Omental fat pad (tissue), 4 donors: ENCODE measurements at places on chromosomes 5 and 9. TPM values are rescaled to one million over a fixed set of nuclear protein-coding genes. Genes with fewer than 3 reads are reported as not detected.

DNA sequence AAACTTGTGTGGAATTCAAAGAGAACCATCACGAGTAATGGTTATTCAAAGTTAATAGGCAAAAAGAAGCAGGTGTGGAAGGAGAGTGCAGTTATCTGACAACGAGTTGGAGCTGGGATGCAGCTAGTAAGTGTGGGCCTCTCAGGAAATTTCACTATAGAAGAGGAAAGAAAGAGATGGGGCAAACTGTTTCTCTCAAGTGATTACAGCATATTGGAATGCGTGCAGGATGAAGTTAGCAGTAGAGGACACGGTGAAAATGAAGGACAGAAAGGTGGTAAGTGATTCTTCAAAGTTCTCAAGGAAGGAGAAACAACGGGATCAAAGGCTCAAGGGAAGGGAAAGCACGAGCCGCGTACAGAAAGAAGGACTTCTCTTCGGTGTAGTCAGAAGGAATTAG lies 84.0 kb downstream of the ADAMTS12 start:
- DNase-seq = no peak

- DNase-seq = no peak
Measured at GRCh38 chr5:122398016-122398415, 86.0 kb downstream of the SNCAIP start.

SPINK1 gene
- total RNA-seq = not detected

- no peak for DNase-seq
Measured at GRCh38 chr5:174312641-174313040, 267.1 kb downstream of the NSG2 start.

DNA sequence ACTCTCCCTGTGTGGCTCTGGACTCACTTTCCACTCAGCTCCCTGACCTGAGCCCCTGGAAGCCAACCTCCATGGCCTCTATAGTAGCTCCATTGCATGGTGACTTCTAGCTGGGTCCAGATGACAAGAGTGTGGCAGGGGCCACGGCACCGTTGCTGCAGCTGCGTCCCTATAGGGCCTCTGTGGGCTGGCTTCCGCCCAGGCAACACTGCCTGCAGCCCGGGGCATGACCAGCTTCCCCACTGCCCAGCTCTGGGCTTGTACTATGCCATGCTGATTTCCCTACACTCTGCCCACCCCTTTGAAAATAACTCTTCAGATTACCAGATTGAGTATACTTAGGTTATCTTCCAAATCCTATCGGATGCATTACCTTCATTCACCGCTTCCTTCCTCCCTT lies 73.8 kb upstream of the NEURL1B start:
- no peak for DNase-seq

DNA sequence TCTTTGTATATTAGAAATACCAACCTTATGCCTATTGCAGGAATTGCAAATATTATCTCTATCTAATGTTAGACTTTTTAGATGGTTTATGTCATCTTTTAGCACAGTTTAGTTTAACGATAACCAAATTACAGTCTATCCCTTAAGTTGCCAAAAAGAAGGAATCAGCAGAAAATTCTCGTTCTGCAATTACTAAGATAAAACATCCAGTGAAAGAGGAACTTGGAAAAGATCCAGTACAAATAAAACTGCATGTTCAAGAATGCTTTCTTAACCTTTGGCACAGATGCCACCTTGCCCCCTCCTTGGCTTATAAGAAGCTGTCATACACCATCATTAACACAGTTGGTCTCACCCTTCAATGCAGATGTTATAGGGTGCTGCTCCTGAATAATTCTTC lies 124.0 kb downstream of the SEMA5A start:
- DNase-seq = no peak

- DNase-seq = no peak
Measured at GRCh38 chr5:24376616-24377015, 268.2 kb downstream of the CDH10 start.

- no peak for DNase-seq
Measured at GRCh38 chr9:103037508-103038477, 42.7 kb downstream of the CYLC2 start.

DNA sequence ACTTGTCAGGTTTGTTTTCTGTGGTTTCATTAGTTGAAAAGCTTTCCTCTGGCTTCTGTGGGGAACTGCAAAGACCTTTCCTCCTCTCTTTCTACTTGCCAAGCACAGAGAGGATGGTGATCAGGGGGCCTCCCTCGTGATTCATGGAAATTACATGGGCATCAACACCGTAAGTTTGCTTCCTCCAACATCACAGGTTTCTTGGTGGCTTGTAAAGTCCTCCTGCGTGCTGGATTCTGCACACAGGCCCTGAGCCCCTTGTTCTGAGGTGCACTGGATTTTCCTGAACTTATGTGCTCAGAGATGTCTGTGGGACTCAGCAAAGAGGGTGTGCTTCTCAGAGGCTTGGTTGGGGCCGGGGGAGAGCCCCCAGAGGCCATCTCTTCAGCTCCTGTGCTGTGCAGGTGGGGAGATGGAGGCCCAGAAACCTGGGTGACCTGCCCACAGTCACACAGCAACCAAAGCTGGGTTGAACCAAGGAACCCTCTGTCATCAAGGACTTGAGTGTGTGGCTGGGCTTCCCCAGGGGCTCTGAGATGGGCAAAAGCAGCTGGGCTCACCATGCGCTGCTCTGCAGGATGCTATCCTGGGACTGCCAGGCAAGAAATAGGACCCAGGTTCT lies 36.5 kb downstream of the RGS3 start:
- no peak for DNase-seq

- DNase-seq = no peak
Measured at GRCh38 chr5:136538534-136538933, 173.2 kb upstream of the TRPC7 start.

- no peak for DNase-seq
Measured at GRCh38 chr9:94875300-94876020, 149.0 kb downstream of the AOPEP start.

- no peak for DNase-seq
Measured at GRCh38 chr5:16418471-16418922, 47.1 kb downstream of the ZNF622 start.

SLC36A3 gene
- total RNA-seq = not detected

GRCh38 chr5:161889971-161890370 lies 42.1 kb downstream of the GABRA1 start:
- no peak for DNase-seq
